HuH-7 (cell line): ENCODE measurements at places on chromosomes 4 and X.

DNA sequence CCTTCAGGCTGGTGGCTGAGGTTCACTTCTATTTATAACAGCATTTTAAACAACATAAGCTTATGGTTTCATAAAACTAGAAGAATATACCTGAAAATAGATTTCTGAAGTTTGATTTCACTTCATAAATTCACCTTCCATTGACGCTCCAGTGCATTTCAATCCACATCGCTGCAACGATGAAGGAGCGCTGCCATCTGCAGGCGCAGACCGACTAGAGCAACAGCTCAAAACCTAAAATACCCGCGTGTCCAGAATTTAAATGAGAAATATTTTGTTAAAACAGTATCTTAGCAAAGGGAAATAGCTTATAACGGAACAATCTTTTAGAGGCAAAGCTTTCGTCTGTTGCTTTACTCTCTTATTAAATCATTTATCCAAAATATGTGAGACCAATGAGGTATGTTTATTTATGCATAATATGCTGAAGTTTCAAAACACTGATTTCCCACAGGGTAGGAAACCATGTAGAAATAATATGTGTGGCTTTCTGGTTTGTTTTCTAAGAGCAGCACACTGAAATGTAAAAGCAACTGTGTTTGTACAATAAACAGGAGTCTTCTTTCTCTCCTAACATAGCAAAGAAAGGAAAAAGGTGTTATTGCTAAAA, 816.4 kb upstream of the FRG1 start:
- DNase-seq = no peak

GRCh38 chr4:22874334-22874912, 181.7 kb downstream of the GBA3 start:
- DNase-seq = no peak

- DNase-seq = no peak
Observed at GRCh38 chrX:136961594-136962135, 72.1 kb downstream of the GPR101 start.

- no peak for DNase-seq
Observed at GRCh38 chr4:75499900-75500299, 14.3 kb downstream of the RCHY1 start.

- no peak for DNase-seq
Observed at GRCh38 chr4:54657551-54658251, at the start of gene KIT. TSS of gene KIT (plus strand) at chr4:54657957. CDS start at chr4:54658015, 58 bp downstream.

DNA sequence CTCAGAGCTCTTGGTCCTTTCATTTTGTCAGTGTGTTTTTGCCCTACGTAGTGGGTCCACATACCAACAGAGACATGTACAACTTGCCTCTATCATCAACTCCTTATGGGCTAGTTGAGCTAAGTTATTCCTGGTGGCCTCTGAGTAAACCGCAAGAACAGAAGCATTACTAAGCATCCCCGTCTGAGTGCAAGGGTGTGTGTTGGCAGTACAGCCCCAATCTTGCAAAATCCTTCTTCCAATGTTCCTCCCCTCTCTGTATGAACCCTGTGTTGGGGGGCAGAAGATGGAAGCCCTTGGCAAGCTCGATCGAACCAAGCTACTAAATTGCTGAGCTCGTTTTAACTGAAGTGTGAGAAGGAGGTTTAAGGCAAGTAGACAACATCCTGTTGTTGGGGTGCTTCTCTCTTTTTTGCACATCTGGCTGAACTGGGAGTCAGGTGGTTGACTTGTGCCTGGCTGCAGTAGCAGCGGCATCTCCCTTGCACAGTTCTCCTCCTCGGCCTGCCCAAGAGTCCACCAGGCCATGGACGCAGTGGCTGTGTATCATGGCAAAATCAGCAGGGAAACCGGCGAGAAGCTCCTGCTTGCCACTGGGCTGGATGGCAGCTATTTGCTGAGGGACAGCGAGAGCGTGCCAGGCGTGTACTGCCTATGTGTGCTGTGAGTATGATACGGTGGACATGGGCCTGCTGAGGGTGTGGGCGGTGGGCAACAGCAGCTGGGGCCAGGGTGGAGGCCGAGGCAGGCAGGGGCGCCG, at the start of gene SH2D1A:
SH2D1A (plus strand) TSS at position 447 of the 760 bp plus-strand sequence; CDS start at position 527, 80 bp downstream.
- DNase-seq = no peak

- DNase-seq = no peak
Observed at GRCh38 chr4:54445866-54446265, 211.9 kb upstream of the KIT start.

DNA sequence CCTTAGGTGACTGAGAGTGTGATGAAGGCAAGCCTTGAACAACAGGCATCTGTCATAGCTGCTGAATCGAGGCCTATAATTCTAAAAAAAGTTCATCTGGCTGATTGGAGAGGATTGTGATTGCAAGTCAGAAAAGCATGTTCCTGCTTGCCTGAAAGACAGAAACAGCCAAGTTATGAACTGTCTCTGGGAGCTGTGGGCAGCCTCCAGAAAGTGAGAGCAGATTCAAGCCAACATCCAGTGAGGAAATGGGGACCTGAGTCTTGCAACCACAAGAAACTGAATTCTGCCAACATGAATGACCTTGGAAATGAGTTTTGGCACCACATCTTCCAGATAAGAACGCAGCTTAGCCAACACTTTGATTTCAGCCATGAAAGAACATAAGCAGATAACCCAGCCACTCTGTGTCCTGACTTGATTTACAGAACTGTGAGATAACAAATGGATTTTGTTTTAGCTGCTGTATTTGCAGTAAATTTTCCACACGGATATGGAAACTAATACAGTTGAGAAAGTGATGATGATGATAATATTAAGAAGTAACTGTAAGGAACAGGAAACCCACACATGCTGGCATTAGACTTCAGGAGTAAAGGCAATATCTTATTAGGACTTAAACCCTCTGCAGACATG, 240.3 kb upstream of the NDST3 start:
- no peak for DNase-seq

DNA sequence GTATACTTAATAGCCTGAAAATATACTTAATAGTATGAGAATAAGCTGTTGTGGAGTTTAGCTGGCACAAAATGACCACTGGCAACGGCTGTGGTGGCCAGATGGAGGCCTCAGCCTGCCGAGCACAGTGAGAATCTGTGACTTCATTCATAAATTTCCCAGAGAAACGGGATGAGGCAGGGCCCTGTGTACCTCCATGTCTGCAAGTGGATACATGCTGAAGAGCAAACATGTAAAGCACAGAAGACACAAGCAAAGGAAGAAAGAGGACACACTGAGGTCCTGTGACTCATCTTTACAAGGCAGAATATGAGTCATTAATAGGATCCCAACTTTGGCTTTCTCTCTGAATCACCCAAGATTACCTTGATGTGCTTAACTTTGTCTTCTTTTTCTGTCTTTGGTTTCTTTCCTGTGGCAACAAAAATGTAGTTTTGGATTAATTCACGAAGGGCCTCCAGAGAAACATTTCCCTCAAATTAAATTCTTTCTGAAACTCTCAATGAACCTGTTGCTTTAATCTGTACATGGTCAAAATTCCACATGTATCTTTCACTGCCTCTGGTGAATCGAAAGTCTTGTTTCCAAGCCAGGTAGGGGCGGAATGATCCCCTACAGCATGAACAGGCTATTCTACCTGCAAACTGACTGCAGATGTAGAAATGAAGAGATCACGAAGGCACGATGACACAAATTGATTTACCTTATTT, 56.4 kb downstream of the IRF2 start:
- DNase-seq = no peak

GRCh38 chrX:49177338-49177833, 5.7 kb downstream of the PLP2 start:
- peak; percentile 54 for DNase-seq

DNA sequence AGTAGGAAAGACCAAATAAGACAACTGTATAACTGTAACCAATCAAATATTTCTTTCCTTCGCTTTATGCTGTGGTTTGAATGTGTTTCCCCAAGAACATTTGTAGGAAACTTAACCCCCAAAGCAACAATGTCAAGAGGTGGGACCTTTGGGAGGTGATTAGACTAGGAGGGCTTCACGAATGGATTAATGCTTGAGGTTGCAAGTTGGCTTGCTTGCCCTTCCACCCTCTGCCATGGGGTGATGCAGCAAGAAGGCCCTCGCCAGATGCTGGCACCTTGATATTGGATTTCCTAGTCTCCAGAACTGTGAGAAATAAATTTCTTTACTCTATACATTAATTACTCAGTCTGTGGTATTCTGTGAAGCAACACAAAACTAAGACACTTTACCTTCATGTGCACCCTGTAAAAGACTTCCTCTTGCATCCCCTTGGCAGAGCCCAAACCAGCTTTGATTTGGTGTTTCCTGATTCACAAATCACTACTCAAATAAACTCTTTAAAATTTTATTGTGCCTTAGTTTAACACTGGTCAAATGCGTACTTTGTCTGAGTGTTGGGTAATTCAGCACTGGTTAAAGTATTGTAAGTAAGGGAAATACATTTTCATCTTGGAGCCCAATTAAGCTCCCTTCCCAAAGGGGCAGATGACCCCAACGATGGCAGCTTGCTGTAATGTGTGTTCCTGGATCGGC, 59.9 kb downstream of the COQ2 start:
- no peak for DNase-seq

DNA sequence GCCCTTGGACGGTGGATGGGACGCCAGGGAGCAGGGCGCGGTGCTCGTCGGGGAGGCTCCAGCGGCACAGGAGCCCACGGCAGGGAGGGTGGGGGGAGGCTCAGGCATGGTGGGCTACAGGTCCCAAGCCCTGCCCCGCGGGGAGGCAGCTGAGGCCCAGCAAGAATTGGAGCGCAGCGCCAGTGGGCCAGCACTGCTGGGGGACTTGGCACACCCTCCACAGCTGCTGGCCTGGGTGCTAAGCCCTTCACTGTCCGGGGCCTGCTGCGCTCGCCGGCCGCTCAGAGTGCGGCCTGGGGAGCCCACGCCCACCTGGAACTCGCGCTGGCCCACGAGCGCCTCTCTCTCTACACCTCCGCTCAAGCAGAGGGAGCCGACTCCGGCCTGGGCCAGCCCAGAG, 8.6 kb downstream of the CD38 start:
- no peak for DNase-seq

- no peak for DNase-seq
Observed at GRCh38 chr4:141246243-141246642, 25.5 kb downstream of the ZNF330 start.

DNA sequence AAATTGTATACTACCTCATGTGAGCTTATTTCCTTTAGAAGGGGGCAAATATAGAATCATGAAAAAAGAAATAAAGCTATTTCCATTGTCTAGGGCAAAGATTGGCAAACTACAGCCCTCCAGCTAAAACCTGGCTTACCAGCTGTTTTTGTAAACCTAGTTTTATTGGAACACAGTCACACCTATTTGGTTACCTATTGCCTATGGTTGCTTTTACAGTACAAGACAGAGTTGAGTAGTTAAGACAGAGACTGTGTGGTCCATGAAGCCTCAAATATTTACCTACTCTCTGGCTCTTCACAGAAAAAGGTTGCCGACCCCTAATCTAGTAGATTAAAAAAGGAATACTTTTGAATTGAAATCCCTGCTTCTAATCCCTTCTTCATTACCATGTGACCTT, 88.8 kb upstream of the ENPP6 start:
- no peak for DNase-seq

DNA sequence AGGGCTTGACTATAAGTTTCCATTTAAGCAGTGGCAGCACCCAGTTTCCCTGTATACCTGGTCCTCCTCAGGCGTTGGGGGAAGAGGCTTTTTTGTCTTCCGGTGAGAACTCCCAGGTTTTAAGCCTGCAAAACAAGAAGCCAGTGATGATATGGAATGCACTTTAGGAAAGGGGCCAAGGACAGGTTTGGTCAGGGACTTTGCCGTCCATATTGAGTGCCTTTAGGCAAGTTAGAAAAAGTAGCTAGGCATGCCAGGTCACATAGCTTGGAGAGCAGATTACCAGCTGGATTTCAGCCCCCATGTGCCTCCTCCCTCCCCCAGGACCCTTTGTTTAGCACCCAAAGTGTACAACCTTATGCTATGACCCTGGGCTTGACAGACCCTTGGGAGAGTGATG, 13.6 kb upstream of the TIMM8A start:
- DNase-seq = no peak

GRCh38 chr4:78310007-78310739, 241.4 kb upstream of the ANXA3 start:
- no peak for DNase-seq

GRCh38 chrX:74853255-74853654, 72.0 kb downstream of the NEXMIF start:
- no peak for DNase-seq

DNA sequence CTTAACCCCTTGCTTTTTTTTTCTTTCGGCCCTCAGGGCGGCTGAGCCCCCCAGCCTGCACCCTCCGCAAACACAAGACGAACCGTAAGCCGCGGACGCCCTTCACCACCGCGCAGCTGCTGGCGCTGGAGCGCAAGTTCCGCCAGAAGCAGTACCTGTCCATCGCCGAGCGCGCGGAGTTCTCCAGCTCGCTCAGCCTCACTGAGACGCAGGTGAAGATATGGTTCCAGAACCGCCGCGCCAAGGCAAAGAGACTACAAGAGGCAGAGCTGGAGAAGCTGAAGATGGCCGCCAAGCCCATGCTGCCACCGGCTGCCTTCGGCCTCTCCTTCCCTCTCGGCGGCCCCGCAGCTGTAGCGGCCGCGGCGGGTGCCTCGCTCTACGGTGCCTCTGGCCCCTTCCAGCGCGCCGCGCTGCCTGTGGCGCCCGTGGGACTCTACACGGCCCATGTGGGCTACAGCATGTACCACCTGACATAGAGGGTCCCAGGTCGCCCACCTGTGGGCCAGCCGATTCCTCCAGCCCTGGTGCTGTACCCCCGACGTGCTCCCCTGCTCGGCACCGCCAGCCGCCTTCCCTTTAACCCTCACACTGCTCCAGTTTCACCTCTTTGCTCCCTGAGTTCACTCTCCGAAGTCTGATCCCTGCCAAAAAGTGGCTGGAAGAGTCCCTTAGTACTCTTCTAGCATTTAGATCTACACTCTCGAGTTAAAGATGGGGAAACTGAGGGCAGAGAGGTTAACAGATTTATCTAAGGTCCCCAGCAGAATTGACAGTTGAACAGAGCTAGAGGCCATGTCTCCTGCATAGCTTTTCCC, 3.4 kb downstream of the MSX1 start:
- no peak for DNase-seq

GRCh38 chr4:81538716-81539427, 67.2 kb upstream of the RASGEF1B start:
- no peak for DNase-seq

DNA sequence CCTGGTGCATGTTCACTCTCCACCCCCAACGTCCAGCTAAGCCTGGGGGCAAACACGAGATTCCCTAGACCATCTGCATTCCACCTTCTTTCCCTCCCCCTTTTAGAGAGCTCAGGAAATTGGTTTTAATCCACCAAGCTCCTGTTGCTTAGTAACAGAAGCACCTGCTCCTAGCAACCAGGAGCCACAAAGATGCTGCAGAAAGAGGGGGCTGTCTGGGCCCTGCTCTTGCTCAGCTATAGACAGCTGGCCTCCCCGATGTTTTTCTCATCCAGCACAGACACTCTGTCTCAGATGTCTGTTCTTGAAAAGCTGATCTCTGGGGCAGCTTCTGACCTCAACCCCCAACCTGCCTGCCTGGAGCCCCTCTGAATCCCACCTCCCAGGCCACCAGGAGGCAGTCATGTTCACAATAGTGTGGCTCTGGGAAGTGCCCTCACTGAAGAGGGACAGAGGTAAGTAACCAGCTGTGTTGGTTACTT, 71.5 kb downstream of the SLC16A2 start:
- no peak for DNase-seq

GRCh38 chr4:141719585-141719984, 83.2 kb downstream of the IL15 start:
- DNase-seq = no peak
